ENCODE measurements at places on chromosomes 7 and 10. TPM values are rescaled to one million over a fixed set of nuclear protein-coding genes. Genes with fewer than 3 reads are reported as not detected.
A peak's percentile ranks its signal among the peaks of the same experiment; 100 is the strongest.

UBE3C gene
- total RNA-seq = 78.4 TPM

SDHAF3 gene
- total RNA-seq = 46.5 TPM

OR2A7 gene
- total RNA-seq = not detected

TAF6 gene
- total RNA-seq = 80.4 TPM

GIMAP4 gene
- not detected for total RNA-seq

PRR15 gene
- total RNA-seq = not detected

OPN1SW gene
- total RNA-seq = not detected

- peak; percentile 77 for DNase-seq
Measured at GRCh38 chr7:24576171-24577025, 3.1 kb downstream of the PALS2 start.

DNA sequence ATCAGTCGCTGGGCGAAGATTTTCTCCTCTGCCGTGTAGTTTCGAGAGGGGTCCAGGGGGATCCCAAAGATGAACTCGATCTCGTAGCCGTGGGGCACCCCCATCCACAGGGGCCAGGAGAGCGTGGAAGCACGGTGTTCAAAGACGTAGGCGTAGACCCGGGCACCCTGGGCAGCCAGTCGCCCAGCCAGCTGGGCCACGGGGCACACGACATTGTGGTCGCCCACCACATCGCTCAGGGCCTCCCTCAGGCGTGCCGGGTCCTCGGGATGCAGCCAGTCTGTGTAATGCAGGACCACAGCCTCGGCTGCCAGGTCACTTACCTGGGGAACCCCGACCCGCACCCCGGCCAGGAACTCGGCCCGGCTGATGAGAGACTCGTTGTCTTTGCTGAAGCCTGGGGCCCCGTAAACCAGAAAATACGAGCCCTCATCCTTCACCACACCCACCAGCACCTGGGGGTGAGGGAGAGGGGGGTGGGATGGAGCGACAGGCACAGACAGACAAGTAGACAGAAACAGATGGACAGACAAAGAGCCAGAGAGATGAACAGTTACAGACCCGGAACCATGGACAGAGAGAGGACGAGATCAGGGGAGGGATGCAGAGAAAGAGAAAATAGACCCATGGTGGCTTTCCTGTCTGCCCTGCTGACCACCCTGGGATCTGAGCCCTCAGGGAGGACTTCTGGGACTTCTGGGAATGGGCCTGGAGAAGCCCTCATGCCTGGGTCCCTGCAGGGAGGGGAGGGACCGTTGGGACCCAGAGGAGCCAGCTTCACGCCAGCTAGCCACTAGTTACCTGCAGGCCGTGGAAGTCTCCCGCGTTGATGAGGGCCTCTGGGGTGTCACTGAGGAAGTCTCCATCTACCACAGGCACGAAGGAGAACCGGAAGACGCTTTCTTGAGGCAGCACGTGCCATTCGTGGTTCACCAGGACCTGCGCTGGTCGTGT is 3.0 kb downstream of the ACHE start:
- DNase-seq = no peak

GRCh38 chr10:104254493-104255310 is at the start of gene GSTO1:
TSS of gene GSTO1 (plus strand) at chr10:104254892. CDS start at chr10:104254929, 37 bp downstream.
- DNase-seq = peak; percentile 80

- DNase-seq = peak; percentile 50
Measured at GRCh38 chr7:34928052-34928451, 109.2 kb downstream of the DPY19L1 start.

DNA sequence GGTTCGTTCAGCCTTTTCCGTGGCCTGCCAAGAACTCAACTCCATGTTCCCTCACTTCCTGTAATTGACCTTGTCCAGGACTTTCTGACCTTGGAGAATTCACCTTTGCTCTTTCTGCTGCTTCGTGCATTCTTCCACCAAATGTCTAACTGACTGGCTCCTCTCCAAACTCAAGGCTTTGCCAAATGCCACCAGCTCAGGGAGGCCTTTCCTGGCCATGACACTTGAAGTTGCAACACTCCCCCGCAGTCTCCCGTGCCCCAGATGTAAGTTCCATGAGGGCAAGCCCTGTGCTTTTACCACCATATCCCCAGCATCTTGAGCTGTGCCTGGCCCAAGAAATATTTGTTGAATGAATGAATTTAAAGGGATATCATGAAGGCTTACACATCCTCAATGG is 238.4 kb downstream of the ARHGAP21 start:
- no peak for DNase-seq

DNA sequence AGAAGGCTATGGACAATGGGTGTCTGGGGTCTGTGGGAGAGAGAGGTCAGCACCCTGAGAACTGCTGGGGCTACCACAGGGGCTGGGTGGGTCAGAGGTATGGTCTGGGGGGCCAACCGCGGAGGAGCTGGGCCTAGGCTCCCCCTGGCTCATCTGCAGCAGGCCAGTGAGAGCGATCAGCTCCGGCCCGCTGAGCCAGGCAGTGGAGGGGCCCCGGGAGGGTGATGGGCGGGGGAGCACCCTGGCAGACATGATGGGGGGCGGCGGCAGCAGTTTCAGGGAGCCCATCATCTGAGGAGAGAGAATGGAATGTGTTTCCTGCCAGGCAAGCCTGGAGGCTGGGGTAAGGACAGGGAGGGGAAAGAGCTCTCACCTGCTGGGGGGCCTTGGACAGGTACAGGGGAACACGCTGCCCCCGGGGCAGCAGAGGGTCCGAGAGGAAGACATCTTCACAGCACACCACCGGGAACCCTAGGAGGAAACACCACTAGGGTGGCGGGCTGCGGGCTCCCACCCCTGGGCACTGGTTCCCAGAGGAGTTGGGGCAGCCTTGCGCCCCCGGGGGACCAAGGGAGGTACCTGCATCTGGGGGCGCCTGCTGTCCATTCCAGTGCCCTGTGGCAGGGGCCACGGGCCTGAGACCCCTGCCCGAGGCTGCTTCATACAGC is 1.3 kb downstream of the SAP25 start:
- no peak for DNase-seq

GRCh38 chr10:132788180-132788830 is 2.4 kb upstream of the NKX6-2 start:
- DNase-seq = no peak

DNA sequence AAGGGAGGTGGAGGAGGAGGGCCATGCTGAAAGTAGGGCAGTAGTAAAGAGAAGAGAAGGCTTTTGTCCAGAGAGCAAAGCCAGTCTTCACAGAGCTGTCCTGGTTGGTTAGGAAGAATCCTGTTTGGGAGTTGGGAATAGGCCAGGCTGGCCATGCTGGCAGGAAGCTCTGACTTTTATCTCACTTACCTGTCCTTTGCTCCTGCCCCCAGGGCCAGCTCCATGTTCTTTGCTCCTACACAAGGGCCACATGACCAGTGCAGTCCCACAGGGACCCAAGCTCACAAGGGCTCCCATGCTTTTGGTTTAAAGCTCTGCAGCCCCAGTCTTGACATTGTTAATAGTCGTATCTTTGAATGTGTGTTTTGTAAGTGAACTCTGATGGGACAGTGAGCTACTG is 161.6 kb upstream of the KMT2E start:
- DNase-seq = no peak

- peak; percentile 59 for DNase-seq
Measured at GRCh38 chr10:7260412-7260900, 150.4 kb downstream of the SFMBT2 start.

DNA sequence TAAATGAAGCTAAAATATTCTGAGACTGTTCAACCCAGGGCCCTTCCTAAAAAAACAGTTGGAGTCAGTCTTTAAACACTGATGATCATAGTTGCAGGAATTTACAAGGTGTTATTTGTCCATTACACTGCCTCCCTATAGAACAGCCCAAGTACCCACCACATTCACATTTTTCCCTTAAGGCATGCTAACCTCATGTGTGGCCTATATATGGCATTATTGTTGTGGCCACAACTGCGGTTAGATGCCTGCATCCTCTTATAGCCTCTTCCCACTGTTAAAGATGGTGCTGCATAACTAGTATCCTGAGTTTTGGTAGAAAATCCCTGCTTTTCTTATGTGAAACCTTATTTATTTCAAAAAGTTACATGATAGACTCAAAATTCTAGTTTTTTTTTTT is 287.9 kb upstream of the SEMA3A start:
- DNase-seq = peak; percentile 8

GRCh38 chr10:13390604-13391522 is 42.8 kb upstream of the SEPHS1 start:
- peak; percentile 57 for DNase-seq

DNA sequence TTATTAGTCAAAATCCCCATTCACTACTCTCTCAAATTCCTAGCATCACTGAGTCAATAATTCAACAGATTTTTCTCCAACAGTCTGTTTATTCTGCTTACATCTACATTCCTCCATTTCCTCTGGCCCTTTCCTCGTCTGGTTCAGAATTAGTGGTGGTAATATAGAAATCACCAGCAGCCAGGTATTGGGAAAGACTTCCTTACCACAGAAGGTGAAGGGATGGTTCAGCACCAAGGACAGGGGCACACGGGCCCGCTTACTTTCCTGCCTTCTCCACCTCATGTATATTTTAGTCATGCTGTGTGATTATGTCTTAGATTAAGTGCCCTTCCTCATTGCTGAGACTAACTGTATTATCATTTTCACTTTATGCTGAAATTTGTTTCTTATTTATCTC is 70.4 kb upstream of the APBB1IP start:
- DNase-seq = peak; percentile 60

GRCh38 chr10:116452338-116452720 is 24.7 kb downstream of the PNLIPRP3 start:
- no peak for DNase-seq

- peak; percentile 29 for DNase-seq
Measured at GRCh38 chr7:137664846-137665245, 181.9 kb downstream of the DGKI start.

GRCh38 chr10:30988831-30989435 is 42.7 kb downstream of the ZNF438 start:
- DNase-seq = no peak

- no peak for DNase-seq
Measured at GRCh38 chr7:167976-168791, 24.2 kb upstream of the FAM20C start.

- peak; percentile 63 for DNase-seq
Measured at GRCh38 chr7:81333536-81333935, 414.7 kb upstream of the SEMA3C start.

DNA sequence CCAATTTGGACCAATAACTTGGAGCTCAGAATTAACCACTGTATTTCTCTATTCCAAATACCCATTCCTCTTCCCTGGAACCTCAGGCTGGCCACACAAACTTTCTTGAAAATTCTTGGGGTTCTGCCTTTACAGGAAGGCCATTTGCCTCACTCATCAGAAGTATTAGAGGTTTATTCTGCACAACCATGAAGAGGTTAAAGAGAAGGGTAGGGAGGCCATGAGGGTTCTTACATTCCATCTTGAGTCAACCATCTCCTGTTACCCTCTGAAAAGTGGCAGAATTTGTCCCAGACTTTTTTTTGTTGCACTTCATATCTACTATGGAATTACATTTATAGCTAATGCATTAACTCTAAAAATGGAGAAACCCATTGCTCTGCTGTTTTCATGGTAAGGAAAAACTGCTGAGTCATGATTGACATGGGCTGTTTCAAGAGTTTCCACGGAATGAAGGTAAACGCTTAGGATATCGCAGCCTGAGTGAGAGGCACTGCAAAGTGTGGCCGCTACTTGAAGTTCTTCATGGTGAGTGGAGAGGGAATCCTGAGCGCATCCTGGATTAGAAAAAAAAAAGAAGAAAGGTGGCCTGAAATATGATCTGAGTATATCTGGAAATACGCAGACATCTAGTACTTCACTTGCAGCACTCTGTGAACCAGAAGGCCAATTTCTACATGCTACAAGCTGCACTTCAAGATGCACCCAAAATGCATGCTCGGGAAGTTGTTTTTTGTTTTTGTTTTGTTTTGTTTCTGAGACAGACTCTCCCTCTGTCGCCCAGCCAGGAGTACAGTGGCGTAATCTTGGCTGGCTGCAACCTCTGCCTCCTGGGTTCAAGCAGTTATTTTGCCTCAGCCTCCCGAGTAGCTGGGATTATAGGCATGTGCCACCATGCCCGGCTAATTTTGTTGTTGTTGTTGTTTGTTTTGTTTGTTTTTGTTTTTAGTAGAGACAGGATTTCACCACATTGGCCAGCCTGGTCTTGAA is 83.7 kb downstream of the KIAA1217 start:
- DNase-seq = peak; percentile 3

GRCh38 chr10:107826171-107826570 is 661.7 kb upstream of the SORCS1 start:
- DNase-seq = no peak

DNA sequence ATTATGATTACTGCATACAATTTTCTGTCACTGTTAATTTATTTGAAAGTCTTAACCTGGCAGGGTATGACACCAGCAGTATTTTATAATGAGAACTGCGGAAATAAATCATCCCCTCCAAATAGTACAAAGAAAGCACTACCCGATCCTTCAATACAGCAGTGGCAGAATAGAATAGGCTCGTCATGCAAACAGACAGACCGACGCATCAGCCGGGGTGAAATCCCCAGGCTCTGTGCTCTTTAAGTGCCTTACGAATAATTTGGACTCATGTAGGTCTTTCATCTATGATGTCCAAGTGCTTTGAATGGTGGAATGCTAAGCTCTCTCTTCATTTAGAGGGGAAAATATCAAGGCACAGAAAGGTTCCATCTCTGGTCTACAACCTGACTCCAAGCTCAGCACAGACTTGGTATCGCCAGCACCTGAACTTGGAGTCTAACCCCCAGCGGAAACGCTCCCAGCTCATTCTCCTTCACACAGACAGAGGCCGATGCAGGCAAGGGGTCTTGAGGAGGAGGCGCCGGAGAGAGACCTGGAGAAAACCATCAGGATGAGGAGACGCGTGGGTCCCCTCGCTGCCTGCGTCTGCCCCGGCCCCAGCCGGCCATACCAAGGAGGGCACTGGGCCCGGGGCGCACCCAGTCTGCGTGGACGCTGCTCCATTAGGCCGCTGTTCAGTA is 568.1 kb upstream of the MKI67 start:
- no peak for DNase-seq

DNA sequence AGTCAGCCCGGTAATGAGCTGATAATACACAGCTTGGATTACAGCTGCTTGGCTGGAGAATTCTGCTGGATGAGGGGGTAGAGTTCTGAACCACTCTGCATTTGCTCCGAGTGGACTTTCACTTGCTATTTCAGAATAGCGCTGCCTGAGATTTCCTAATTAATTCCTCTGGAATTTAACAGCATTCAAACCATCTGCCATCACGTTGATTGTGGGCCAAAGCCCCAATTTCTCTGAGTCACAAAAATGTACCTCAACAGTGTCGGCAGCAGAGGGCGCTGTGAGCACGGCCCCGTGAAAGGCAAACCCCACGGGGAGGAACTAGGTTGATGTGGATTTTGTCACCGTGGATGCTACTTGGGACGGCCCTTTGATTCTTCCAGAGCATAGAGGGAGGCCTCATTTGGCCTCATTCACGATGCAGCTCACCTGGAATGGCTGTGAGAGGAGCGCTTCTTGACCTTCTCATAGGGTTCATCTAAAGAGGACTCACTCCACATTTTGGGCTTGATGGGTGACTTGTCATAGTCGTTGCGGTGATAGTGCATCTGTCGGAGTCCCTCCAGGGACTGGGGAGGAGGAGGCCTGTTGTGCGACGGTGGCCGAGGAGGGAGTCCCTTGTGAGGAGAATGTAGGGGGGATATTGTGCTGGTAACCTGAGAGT is 73.3 kb downstream of the PRPF18 start:
- DNase-seq = peak; percentile 61

DNA sequence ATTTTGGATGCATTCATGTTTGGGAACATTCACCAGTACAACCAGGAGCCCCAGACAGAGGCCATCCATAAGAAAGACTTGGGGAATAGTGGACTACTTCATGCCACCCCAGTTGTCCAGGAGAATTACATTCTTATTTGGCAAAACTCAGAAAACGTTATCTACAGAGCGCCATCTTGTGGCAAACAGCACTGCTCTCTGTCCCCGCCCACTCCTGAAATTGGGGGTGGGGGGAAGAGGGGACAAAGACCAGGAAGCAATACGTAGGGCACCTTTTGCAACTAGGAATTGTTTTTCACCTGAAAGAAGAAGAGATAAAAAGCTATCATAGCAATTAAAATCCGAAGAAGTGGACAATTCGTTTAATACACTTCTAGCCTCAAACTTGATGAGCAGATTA is 134.6 kb upstream of the MGMT start:
- no peak for DNase-seq
